ENCODE measurements at places on chromosomes 1 and 21.

GRCh38 chr1:153265457-153265856, 6.0 kb downstream of the LORICRIN start:
- no peak for DNase-seq

- no peak for DNase-seq
Measured at GRCh38 chr1:60880202-60880601, 202.2 kb upstream of the NFIA start.

GRCh38 chr1:234844479-234845031, 234.6 kb upstream of the IRF2BP2 start:
- no peak for DNase-seq

GRCh38 chr1:162215902-162216301, 146.4 kb downstream of the NOS1AP start:
- no peak for DNase-seq

DNA sequence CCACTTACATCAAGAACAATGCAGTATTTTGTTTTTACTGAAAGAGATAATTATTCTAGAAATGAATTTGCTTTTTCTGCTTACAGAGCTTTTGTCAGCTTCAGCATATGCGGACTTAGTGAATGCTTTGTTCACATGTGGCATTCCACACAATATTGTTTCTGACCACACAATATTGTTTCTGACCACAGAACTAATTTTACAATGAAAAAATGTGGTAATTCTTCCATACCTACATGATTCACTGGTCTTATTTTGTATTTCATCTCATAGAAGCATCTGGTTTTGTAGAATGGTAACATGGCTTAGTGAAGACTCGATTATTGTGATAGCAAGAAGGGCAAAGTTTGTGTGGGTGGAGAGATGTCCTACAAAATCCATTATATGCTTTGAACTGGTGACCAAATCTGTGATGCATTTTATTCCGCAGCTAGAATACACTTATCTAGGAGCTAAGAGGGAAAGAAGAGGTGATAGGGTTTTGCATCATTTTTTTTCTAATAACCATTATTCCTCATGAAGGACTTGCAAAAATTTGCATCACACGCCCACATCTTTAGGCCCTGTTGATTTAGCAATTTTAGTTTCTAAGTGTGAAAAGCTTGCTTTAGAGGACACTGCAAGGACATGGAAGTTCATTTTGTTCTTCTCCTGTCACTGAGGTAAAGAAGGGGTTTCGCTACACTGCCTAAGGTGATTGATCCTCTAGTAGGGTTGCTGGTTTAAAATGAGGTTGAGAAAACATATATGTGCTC, 75.3 kb downstream of the HLX start:
- DNase-seq: no peak

GRCh38 chr1:185741551-185741950, 7.4 kb downstream of the HMCN1 start:
- DNase-seq: no peak
